ENCODE measurements at places on chromosomes 3 and 15. TPM values are rescaled to one million over a fixed set of nuclear protein-coding genes. Genes with fewer than 3 reads are reported as not detected.

DNA sequence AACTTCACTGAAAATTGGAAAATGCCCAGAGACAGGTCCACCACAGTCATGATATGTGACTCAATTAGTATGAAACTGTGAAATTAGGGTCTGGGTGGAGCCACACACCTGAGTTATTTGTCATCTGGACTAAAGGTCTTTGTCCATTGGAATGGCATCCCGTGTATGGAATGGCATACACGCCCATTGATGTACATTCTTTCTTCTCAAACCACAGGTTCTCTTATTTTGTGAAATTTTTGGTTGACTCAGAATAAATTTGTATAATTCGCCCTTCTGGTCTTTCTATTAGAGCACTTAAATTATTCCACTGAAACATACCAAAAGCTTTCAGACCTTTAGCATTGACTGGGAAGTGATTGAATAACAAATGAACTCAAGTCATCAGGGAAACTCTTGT, 66.8 kb upstream of the UBE2E1 start:
- DNase-seq: no peak

- no peak for DNase-seq
Observed at GRCh38 chr3:126528800-126529541, 5.0 kb downstream of the CHST13 start.

- no peak for DNase-seq
Observed at GRCh38 chr3:60912142-60912541, 339.1 kb downstream of the FHIT start.

DNA sequence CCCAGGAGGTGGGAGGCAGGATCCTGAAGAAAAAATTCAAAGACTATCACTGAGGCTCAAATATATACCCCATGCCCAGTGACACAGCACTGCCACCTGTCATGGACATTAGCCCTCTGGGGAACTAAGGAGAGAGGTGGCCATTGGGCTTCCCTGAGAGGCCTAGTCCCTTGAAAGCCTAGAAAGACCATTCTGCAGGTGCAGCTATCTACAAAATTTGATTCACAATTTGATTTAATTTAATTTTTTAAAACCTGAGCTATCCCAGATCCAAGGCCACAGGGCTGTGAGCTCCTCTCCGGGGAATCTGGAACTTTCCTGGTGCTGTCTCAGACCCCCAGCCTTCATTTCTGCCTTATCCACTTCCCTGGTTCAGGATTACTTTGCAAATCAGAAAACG, 16.9 kb upstream of the KLHL24 start:
- no peak for DNase-seq

- DNase-seq: no peak
Observed at GRCh38 chr15:75237316-75237982, 20.7 kb upstream of the GOLGA6C start.

DNA sequence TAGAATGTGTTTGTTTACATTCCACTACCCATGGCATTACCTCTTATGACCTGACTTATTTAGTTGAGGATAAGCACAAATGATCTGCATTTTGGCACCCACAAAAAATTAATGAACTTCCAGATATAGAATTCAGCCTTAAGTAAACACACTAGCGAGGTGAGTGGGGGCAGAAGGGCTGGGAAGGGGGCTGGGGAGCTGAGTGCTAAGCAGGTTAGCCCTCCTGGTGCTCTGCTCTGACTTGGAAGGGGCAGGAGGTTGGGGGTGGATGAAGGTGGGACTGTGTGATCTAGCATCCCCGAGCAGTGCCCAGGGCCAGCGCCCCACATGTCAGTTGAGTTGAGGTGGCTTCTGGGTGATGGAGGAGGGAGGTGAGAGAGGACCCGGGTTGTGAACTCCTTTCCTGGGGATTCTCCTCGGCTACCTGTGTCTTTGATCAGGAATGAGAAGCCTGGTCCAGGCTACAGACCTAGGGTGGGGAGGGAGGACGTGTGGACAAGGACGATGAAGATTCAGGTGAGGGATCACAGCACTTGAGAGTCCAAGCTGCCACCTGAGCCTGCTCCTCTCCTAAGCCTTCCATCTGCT, 178.6 kb upstream of the SMAD3 start:
- DNase-seq: no peak

DNA sequence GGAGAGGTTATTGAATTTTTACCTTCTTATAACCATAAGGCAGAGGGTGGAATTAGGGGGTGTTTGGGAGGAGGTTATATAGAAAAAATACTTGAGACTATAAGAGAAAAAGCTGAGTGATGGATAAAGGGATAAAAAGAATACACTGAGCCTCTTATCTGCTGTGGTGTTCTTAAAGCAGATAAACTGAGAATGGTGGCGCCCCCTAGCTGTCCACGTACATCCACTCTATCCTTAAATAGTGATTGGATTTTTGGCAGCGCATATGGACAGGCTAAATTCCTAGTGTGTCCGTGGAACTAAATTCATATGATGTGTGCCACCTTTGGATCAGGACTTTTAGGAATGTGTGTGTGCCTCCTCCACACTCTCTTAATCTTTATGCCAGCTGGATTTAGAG, 121.1 kb downstream of the OXSM start:
- no peak for DNase-seq

GRCh38 chr3:50227390-50228183, 8.4 kb upstream of the GNAI2 start:
- peak; percentile 94 for DNase-seq

GRCh38 chr3:22451501-22451900, 700.5 kb upstream of the ZNF385D start:
- DNase-seq: no peak

- no peak for DNase-seq
Observed at GRCh38 chr15:59360896-59361295, 11.8 kb downstream of the MYO1E start.

- no peak for DNase-seq
Observed at GRCh38 chr3:11523572-11524101, 120.1 kb downstream of the VGLL4 start.

DNA sequence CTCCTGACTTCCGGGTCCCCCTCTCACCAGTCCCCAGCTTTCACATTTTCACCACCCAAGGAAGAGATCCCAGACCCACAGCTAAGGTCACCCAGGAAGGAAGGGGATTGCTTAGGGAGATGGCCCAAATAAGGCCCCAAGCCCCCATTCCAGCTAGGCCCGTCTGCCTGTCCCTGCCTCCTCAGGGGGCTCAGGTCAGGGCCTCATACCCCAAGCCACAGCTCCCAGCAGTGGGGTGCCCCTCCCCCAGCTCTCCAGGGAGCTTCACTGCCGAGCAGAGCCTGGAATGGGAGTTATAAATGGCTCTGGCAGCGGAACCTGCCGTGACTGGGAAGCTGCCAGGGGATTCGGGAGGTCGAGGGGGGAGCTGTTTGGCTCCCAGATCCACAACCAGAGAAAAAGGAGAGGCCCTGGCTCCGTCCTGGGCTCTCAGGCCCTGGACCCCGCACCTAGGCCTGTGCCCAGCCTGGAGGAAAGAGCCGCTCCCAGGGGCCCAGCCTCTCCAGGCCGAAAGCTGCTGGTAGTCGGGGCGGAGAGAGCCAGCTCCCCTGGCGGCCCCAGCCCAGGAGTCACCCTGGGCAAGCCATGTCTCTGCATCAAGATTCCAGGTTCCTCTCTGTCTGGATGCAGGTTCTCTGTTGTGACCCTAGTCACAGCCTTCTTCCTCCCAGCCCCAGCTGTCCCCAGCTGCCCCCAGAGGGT, 550 bp downstream of the CCDC9B start:
- no peak for DNase-seq

- no peak for DNase-seq
Observed at GRCh38 chr15:19944261-19944888, 597.2 kb downstream of the GOLGA6L6 start.

- peak; percentile 60 for DNase-seq
Observed at GRCh38 chr3:64224826-64225610, at the start of gene PRICKLE2. PRICKLE2 (minus strand) TSS chr3:64225466; CDS start chr3:64198927, 26,539 bp downstream.

DNA sequence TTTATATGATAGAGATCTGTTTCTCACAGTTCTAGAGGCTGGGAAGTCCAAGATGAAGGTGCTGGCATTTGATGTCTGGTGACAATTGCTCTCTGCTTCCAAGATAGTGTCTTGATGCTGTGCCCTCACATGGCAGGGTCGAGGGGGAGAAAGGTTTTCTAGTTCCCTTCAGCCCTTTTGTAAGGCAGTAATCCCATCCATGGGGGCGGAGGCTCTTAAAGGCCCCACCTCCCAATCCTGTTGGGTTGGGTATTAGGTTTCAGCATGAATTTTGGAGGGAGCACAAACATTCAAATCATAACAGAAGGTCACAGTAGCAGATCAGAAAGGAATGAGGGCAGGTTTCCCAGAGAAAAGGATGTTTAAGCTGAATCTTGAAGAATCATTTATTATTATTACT, 601.7 kb upstream of the ZNF717 start:
- no peak for DNase-seq

GRCh38 chr3:130853581-130853980, 40.3 kb upstream of the ATP2C1 start:
- no peak for DNase-seq

DNA sequence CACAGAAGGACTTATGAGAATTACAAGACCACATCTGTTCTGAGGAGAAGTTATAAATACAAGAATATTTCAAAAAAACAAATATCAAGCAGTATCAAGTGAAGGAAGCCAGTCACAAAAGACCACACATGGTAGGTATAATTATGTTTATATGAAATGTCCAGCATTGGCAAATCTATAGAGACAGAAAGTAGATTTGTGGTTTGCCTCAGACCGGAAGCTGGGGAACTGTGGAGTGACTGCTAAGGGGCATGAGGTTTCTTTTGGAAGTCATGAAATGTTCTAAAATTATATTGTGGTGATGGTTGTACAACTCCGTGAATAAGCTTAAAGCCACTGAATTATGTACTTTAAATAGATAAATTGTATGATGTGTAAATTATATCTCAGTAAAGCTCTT, 136.9 kb downstream of the FRMD5 start:
- DNase-seq: no peak

- no peak for DNase-seq
Observed at GRCh38 chr15:25985165-25985564, 122.0 kb upstream of the ATP10A start.

DNA sequence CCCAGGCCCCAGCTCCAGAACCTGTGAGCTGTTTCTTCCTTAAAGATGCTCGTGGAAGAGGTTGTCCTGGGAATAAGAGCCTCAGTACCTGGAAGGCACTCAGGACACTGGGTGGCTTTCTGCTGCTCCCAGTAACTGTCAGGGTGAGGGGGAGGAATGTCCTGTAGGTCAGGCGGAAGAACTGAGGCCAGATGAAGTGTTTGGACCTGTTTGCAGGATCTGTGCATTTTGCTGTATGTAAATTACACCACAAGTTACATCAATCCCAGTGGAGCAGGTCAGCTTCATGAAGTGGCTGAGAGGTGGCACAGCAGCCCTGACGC, 27.1 kb downstream of the HDAC11 start:
- no peak for DNase-seq

DNA sequence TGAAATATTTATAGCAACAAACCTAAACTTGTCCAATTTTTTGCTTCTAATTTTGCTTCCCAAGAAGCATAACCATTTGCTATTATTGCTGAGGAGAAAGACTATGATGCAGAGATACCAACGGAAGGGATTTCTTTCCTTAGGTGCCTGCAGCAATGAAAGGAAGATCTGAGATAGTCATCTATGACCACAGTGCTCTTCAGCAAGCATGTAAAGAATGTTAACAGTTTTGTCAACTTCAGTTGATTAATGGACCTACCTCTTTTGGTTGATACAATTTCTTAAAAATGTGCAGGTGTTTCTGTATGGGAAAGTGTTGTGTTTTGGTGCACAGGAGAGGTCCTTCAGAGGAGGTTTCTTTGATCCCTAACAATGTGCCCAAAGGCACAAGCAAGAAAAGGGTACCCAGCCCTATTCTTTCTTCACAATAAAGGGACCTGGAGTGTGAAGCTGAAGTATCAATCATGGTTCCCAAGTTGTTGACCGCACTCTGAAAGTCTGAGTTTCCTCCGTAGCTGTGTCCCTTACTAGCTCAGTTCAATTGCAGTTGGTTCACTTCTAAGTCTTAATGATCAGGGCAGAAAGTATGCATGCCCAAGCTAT, 307.7 kb upstream of the KCNH8 start:
- no peak for DNase-seq

GRCh38 chr3:120852412-120852811, 55.6 kb upstream of the STXBP5L start:
- no peak for DNase-seq

DNA sequence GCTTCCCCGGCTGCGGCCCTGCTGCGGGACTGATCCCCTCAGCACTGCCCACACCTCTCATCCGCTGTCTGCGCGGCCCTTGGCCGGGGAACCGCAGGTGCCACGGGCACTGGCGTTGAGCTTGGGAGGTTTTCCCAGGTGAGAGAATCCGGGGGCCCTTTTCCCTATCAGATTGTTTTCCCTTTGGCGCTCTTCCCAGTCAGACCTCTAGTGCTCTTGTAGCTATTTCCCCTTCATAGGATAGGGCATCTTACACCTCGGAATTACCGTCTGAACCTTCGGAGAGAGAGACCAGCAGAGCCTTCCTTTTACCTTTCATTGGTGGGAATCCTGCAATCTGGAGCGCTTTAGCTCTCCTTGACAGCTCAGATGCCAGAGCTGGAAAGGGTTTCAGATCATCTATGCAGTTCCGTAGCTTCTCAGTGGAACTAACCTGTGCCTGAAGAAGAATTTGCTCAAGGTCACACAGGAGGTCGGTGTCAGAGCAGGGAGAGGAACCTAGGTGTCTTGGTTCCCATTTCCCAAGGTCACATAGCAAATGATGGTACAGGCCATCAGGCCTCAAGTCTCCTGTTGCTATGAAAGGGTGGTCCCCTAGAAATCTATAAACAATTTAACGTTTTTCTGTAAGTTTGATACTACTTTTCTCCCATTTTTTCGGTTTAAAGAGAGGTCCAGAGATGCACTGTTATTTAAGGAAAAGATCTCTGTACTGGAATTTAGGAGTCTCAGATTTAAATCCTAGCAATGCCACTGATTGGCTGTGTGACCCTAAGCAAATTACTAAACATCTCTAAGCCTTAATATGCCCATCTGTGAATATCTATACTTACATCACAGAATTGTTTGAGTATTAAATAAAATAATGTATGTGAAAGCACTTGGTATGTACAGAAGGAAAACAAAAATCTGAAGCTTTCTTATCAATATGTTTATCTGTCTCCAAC, 916 bp downstream of the IDH3A start:
- no peak for DNase-seq

Gene PPP1R2
- 181 TPM for total RNA-seq

Gene LYZL4
- total RNA-seq: not detected

Gene ABHD6
- 22.4 TPM for total RNA-seq

Gene GOLGA6L10
- 2.0 TPM for total RNA-seq

Gene BOC
- total RNA-seq: 3.3 TPM

Gene FGF12
- total RNA-seq: 136 TPM

Gene CPNE9
- total RNA-seq: 0.41 TPM

Gene MGLL
- 31.4 TPM for total RNA-seq

Gene SERPINI2
- total RNA-seq: 0.41 TPM

Gene RHOV
- 9.4 TPM for total RNA-seq

Gene NANOGP8
- total RNA-seq: not detected

Gene DAZL
- not detected for total RNA-seq

Gene VPS18
- 29.8 TPM for total RNA-seq

Gene TMC3
- total RNA-seq: under 0.01 TPM

Gene DOCK3
- total RNA-seq: 39.9 TPM

Gene LRRK1
- 0.82 TPM for total RNA-seq

Gene CEMIP
- total RNA-seq: 3.7 TPM

Gene CCDC80
- total RNA-seq: 2.9 TPM

Gene FAM81A
- 42.8 TPM for total RNA-seq
